ENCODE measurements at places on chromosomes 1 and 21.

DNA sequence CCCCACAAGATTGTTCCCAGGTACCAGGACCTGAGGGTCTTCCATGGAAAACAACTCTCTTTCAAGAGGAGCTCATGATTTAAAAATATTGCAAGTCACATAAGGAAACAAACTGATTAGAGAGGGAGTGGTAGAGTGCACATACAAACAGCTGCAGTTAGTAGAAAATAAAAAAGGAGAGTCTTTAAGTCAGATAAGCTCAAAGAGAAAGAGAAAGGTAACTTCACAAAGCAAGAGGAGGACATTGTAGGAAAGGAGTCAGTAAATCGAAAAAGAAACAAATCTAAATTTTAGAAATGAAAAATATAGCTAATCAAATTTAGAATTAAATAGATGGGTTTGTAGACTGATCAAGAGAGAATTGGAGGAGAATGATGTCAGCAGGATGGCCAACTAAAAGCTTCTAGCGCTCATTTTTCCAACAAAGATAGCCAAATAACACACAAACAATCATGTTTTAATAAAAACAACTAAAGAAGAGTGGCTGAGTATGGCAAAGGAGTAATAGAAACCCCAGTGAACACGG, 86.1 kb upstream of the CD53 start:
- DNase-seq, result no peak

DNA sequence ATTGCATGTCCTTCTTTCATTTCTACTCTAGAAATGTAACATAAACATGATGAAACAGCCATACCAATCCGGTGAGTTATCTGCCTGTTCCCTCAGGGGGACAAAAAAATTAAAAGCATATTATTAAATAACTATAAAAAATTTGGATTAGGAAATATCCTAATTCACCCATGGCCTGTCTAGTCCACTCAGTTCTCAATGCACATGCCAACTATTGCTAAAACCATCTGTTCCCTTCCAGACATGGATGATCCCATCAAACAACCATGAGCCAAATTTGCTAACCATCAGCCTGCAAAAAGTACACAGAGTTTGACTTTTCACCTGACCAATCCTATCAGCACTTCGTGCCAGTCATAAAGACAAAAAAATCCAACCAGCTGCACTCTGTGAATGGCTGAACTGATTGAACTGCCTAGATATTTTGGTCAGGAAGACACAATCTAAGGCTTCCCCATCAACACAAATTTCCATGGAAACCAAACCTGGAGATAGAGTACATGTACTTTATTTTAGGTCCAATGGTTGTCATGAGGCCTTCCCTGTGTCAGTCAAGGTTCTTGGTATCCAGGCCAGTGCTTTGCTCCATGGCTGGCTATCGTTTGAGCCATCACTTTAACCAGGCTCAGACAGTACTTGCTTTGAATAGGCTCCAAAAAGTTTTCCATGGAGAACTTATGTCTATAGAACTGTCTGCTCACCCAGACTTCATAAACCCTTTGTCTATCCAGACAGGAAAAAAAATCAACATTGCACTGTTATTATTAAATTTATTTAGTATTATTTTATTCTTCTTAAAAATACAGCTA, 570.8 kb downstream of the LTN1 start:
- peak; percentile 87 for DNase-seq

GRCh38 chr21:29172282-29172681, 41.8 kb downstream of the MAP3K7CL start:
- no peak for DNase-seq

- peak; percentile 11 for DNase-seq
Measured at GRCh38 chr1:208921259-208921658, 662.3 kb upstream of the CAMK1G start.

- DNase-seq, result no peak
Measured at GRCh38 chr1:77468257-77468948, 186.6 kb downstream of the AK5 start.
